Choroid plexus epithelial cell (primary cell): ENCODE measurements at places on chromosomes 13 and 19.

GRCh38 chr19:29699861-29700260, 15.2 kb downstream of the C19orf12 start:
- DNase-seq: no peak

GRCh38 chr13:42176294-42176693, 95.7 kb upstream of the AKAP11 start:
- no peak for DNase-seq

GRCh38 chr13:77460195-77460594, 75.3 kb upstream of the SCEL start:
- DNase-seq: no peak

GRCh38 chr13:49927755-49928154, 8.4 kb downstream of the SPRYD7 start:
- DNase-seq: peak; percentile 76

DNA sequence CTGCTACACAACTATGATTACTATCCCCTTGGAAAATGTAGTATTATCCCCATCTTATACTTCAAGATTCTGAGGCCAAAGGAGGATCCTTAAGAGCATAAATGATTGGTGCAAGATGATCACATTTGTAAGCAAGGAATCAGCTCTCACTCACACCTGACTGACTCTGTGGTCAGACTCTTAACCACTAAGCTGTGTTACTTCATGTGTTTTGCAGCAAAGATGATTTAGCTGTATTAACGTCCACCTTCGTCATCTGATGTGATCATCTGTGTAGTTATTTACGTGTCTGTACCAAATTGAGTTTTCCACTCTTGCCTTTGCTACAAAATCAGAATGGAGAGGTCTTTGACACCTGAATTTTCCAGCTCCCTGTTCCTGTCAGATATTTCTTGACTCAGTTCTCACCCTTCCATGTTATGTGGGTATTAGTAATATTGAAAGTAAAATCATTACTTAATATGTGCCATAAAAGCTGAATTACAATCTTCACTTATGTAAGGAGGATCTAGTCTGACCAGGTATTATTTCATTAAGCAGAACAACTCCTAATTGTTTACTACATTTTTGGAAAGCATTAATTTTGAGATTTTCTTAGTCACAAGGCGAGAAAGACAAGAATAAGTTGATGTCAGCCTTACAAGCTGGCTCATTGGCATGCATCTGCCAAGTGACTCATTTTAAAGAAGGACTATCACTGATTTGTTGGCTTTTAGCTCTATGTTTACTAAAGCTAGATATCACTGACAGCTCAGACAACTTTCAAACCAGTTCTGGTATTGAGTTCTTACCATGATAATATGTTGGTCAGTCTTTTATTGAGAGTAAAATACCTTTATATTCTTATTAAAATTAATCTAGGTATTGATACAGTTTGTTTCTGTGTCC, 1279.8 kb upstream of the PCDH9 start:
- DNase-seq: no peak

GRCh38 chr19:4909156-4909896, at the start of gene UHRF1:
UHRF1 (plus strand) TSS chr19:4909501; CDS start chr19:4910886, 1,385 bp downstream.
- DNase-seq: no peak

DNA sequence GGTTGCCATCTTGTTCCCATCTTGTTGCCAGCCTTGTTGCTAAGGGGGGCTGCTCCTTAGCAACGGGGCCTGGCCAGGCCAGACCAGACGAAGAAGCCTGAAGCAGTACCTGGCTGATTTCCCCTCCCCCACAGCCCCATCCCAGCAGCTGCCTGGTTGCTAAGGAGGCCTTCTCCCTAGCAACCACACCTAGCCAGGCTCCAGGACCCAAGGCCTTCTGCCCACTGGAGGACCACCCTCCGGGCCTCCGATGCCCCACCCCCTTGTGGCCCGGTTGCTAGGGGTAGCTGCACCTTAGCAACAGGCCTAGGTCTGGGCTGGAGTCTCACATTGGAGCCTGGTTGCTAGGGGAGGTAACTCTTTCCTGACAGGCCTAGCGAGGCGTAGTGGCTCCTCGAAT, 3.9 kb downstream of the PRRG2 start:
- DNase-seq: no peak

GRCh38 chr19:30225676-30226463, 146.3 kb upstream of the ZNF536 start:
- no peak for DNase-seq

DNA sequence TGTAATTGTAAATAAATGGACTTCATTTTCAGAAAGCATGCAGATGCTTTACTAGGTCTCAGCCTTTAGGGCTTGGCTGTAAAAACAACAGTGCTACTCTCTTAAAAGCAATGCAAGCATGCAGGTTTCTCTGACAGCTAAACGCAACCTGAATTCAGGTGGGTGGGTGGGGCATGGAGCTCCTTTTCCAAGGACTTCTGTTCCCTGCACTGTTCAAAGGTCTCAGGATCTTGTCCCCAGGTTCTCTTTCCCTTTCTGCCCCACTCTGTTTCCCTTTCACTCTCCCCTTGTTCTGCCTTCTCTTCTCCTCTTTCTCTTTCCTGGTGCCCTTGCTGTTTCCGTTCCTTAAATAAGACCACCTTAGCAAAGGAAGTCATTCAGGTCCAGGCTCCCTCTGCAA, 1527.5 kb upstream of the SLC10A2 start:
- DNase-seq: no peak

GRCh38 chr13:86933676-86934075, 737.5 kb upstream of the SLITRK5 start:
- no peak for DNase-seq

DNA sequence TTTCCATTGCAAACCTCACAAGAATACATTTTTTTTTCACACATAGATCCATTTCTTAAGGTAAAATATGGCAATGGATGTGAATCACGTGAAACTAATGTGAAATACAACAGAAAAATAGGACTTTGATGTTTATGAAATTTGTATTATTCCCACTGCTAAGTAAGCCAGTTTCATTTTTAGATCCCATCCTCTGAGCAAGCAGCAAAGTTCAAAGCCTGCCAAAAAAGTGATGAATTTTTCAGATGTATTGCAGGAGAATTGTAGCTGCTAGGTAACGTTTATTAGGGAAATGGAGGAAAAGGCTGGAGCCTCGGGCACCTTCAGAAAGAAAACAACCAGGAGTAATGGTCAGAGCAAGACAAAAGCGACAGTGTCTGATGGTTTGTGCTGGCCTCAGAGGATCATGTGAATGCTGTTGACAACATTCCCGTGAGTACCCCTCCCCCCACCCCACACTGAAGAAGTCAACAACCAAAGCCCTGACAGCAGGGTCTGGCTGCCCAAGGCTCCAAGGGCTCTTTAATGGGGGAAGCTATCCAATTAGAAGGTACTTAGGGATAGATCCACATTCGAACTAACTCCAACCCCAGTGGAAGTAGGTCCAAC, 95.5 kb downstream of the OXGR1 start:
- no peak for DNase-seq

DNA sequence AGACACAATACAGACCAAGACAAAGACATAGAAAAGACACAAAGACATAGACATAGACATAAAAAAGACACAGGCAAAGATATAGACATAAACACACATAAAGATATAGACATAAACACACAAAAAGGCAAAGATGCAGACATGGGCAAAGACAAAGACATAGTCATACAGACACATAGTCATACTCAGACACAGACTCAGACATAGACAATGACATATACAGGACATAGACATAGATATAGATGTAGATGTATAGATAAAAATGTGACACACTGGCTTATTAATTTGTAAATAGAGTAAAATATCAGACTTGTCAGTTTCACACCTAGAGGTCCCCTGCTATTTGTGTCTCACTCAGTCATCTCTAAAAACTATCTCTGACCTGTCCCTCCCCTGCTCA, 42.8 kb downstream of the OR10H4 start:
- DNase-seq: no peak

- DNase-seq: no peak
These were observed 11.2 kb upstream of the PROZ start for GRCh38 chr13:113147206-113147605.

- DNase-seq: no peak
These were observed 171.6 kb upstream of the ZNF507 start for GRCh38 chr19:32173836-32174235.

- DNase-seq: peak; percentile 67
These were observed 451 bp upstream of the ICAM5 start for GRCh38 chr19:10289167-10289835.
